ENCODE measurements at places on chromosomes 4 and X.

- DNase-seq = no peak
These were observed 117.4 kb downstream of the ATRX start for GRCh38 chrX:77668391-77669237.

- no peak for DNase-seq
These were observed 572.7 kb downstream of the KLHL13 start for GRCh38 chrX:117543885-117544284.

- DNase-seq = peak; percentile 59
These were observed 29.5 kb downstream of the SH3TC1 start for GRCh38 chr4:8228319-8229250.

DNA sequence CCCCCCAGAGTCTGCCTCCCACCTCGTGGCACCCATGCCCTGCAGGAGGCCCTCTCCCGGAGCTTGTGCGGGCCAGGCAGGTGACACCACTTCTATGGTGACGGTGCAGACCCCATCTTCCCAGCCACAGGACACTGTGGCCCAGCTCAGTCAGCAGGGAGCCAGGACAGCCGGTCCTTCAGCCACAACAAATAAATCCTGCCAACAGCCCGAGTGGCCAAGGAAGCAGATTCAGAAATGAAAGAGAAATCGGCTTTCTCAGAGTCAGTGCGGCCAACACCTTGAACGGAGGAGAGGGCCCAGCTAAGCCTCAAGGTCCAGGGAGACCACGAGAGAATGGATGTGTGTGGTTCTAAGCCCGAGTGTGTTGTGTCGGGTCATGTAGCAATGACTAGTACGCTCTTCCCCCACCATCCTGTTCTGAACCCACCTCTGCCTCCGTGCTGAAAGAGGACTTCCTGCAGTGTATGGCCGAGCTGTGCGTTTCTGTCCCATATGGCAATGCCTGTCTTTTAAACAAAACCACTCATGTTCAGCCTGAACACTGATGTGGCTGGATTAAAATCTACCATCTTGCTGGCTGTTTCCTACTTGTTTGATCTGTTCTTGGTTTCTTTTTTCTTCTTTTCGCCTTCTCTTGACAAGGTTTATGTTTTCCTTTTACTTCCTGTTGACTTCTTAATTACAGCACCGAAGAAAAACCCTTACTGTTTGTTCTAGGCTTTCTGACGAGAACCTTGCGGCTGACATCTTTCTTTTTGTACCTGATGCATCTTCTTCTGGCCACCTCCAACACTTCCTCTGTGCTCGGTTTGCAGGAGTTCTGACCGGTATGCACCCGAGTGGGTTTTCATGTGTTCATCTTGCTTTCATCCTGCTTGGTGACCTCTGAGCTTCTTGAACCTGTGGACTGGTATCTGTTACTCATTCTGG lies 53.1 kb downstream of the GAK start:
- DNase-seq = no peak

GRCh38 chr4:38516190-38516589 lies 147.8 kb upstream of the KLF3 start:
- DNase-seq = no peak

GRCh38 chr4:5970381-5971077 lies 47.7 kb downstream of the C4orf50 start:
- peak; percentile 25 for DNase-seq

DNA sequence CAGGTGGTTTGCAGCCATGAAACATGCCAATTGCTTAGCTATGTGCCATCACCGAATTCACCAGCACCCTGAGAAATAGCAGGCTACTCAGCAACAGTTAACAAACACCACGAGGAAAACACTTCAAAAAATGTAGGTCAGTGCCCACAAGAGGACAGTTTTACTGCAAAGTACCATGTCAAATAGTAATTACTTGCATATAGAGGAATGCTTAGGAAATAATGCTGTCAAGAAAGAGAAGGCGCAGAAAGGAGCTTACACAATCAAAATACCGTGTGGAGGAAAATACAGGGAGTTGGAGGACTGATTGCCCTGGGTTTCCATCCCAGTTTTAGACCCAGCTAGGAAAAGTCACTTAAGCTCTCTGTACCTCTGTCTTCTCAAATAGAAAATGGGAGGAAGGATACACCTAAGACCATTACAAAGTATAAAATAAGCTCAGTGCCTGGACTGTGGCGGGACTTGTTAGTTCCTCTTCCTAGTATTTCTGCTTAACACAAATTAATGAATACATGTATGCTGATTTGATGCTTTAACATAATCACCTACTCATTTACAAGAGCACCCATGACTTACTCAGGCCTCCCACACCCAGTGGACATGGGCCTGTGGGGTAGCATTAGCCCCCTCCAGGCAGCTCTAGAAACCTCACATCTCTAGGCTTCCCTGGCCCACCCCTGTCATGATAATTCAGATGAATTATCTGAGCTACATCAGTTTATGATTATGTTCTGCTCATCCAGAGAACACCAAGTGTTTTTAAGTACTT lies 44.5 kb upstream of the IL21 start:
- DNase-seq = no peak

GRCh38 chr4:41160012-41160789 lies 54.1 kb downstream of the APBB2 start:
- no peak for DNase-seq

Data from NCI-H146 (cell line).